Liver (tissue), 10 donors: ENCODE measurements at places on chromosomes 11 and 22. TPM values are rescaled to one million over a fixed set of nuclear protein-coding genes. Genes with fewer than 3 reads are reported as not detected.

Gene MYOD1
- not detected for polyA plus RNA-seq

Gene UCP3
- 0.07 TPM for polyA plus RNA-seq

Gene APOL5
- polyA plus RNA-seq = 0.43 TPM

Gene DCDC1
- 0.38 TPM for polyA plus RNA-seq

Gene SPA17
- polyA plus RNA-seq = 2.5 TPM

Gene NAALAD2
- polyA plus RNA-seq = 0.51 TPM

Gene RFPL1
- polyA plus RNA-seq = 1.0 TPM

Gene OSBP2
- 0.43 TPM for polyA plus RNA-seq

Gene TRIM48
- polyA plus RNA-seq = not detected

Gene KDM4D
- polyA plus RNA-seq = 0.17 TPM

Gene SLCO2B1
- 52.7 TPM for polyA plus RNA-seq

Gene RIC3
- 7.4 TPM for polyA plus RNA-seq

Gene HIPK3
- 12.0 TPM for polyA plus RNA-seq

Gene TBX1
- not detected for polyA plus RNA-seq

Gene SCN3B
- not detected for polyA plus RNA-seq

Gene TRIOBP
- polyA plus RNA-seq = 4.8 TPM

Gene BTG4
- not detected for polyA plus RNA-seq

Gene CNTN5
- polyA plus RNA-seq = 0.03 TPM

Gene OSM
- polyA plus RNA-seq = 0.09 TPM

Gene NXPE4
- not detected for polyA plus RNA-seq

Gene GRIA4
- polyA plus RNA-seq = not detected

Gene CREB3L1
- 0.14 TPM for polyA plus RNA-seq

Gene POU2AF1
- polyA plus RNA-seq = 0.21 TPM

Gene SYT12
- 0.47 TPM for polyA plus RNA-seq

Gene TSPAN18
- polyA plus RNA-seq = 1.2 TPM

Gene OR6T1
- not detected for polyA plus RNA-seq

Gene MS4A8
- polyA plus RNA-seq = 0.08 TPM

Gene SNAP29
- 19.3 TPM for polyA plus RNA-seq

Gene TRIM64
- polyA plus RNA-seq = not detected

Gene OR8A1
- not detected for polyA plus RNA-seq

Gene SYT7
- 15.2 TPM for polyA plus RNA-seq

Gene GAL3ST1
- 1.4 TPM for polyA plus RNA-seq

Gene MS4A6A
- polyA plus RNA-seq = 64.6 TPM

Gene LRRC56
- 0.08 TPM for polyA plus RNA-seq

Gene MAPK12
- 1.5 TPM for polyA plus RNA-seq

Gene ISX
- polyA plus RNA-seq = not detected

Gene FADD
- polyA plus RNA-seq = 1.8 TPM
